Heart left ventricle (tissue), 16 donors: ENCODE measurements at places on chromosomes 3 and 15. TPM values are rescaled to one million over a fixed set of nuclear protein-coding genes. Genes with fewer than 3 reads are reported as not detected.

Gene NRG4
- polyA plus RNA-seq = not detected

Gene EXD1
- not detected for polyA plus RNA-seq

Gene MYRIP
- 0.54 TPM for polyA plus RNA-seq

Gene ROBO2
- polyA plus RNA-seq = not detected

- DNase-seq = peak; percentile 21
Observed at GRCh38 chr3:123287051-123287961, 85.6 kb downstream of the SEC22A start.

GRCh38 chr3:97409612-97410011 lies 354.9 kb upstream of the ARL6 start:
- no peak for DNase-seq

DNA sequence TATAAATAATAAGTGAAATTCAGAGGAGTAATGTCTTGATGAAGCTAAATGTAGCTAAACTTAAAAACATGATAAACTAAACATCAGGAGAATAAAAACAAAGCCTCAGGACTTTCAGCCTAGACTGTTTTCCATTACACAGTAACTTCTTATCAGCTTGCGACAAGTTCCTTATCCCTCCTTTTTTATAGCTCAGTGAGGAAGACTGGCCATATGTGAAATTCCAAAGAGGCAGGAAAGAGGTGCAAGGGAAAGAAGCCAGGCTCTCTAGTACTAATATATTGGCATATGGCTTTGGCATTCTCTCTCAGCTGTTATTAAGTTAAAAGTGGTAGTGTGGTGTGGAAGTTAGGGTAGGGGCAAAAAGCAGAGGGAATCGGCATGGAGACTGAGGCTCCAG lies 4.4 kb downstream of the COX17 start:
- DNase-seq = no peak

GRCh38 chr15:59104602-59104911 lies 389 bp upstream of the CCNB2 start:
- no peak for DNase-seq

GRCh38 chr3:175668300-175668699 lies 809.2 kb downstream of the NAALADL2 start:
- DNase-seq = no peak

GRCh38 chr3:51340013-51340829 lies 44.9 kb upstream of the MANF start:
- no peak for DNase-seq

DNA sequence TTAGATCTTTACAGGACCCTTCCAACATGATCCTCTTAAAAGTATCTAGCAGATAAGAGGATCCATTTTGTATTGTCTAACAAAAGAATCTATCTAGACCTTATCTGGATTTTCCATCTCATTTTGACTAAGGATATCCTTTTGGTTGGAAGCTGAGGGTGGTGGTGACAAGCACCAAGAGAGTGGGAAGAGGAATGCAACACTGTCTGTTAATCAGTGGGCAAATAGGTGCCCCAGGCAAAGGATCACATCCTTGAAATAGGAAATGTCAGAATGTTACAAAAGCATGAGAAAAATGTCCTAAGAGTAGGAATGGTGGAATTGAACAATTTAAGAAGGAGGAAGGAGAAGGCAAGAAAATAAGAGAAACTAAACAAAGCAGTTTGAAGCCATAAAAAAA lies 420.7 kb upstream of the CNTN3 start:
- no peak for DNase-seq

GRCh38 chr15:87135109-87135508 lies 1055.4 kb downstream of the AGBL1 start:
- DNase-seq = no peak

DNA sequence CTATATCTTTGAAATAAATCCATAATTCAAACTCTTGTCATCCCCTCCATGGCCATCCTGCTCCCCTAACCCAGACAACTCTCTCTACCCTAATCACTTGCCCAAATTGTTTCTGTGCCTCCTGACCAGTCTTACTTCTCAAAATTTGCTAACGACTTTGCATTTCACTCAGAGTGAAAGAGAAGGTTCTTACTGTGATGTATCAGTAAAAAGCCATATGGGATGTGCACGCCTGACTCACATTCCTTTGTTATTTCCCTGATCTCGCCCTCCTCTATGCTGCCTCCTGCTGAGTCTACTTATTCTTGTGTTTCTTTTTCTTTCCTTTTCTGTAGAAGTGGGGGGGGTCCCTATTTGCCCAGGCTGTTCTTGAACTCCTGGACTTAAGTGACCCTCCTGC lies 487.2 kb upstream of the FRG2C start:
- DNase-seq = no peak

DNA sequence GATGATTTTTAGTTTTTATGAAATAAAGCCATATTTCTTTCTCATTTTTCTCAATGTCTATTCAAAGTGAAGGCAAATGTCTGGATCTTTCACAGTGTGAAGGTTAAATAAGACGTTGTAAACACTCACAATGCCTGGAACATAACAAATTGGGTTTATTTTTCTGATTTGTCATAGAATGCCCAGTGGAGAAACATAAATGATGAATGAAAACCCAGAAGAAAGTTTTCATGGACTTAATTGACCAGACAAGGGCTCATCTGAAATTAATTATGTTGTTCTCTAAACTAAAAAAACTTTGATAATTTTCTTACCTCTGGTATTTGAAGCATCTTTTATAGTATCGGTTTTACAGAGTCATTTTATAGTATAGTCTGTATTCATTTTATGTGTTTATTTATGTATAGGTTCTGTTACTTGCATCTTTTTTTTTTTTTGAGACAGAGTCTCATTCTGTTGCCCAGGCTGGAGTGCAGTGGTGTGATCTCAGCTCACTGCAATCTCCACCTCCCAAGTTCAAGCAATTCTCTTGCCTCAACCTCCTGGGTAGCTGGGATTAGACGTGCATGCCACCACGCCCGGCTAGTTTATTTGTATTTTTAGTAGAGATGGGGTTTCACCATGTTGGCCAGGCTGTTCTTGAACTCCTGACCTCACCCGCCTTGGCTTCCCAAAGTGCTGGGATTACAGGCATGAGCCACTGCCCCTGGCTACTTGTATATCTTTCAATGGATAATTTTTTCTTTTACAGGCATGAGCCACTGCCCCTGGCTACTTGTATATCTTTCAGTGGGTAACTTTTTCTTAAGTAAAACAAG lies 15.1 kb upstream of the BNIP2 start:
- DNase-seq = no peak

- no peak for DNase-seq
Observed at GRCh38 chr3:8646313-8646938, 1.8 kb upstream of the SSUH2 start.

- no peak for DNase-seq
Observed at GRCh38 chr3:73485877-73486330, 138.8 kb downstream of the PDZRN3 start.

DNA sequence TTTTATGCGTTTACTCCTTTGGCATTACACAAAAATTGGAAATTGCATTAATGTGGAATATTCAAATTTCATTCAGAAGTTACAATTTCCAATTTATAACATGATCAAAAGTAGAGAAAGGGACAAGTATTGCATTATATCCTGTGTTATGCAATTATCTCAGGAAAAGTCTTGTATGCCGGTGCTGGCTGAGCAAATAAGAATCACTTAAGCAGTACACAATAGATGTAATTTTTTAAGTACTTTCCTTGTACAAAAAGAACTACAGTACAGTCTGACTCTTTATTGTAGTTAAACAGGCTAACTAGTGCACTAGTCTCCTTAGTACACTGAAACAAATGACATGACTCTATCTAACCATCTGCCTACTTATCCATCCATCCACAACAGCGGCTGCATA lies 493.2 kb upstream of the KCNMB2 start:
- no peak for DNase-seq

DNA sequence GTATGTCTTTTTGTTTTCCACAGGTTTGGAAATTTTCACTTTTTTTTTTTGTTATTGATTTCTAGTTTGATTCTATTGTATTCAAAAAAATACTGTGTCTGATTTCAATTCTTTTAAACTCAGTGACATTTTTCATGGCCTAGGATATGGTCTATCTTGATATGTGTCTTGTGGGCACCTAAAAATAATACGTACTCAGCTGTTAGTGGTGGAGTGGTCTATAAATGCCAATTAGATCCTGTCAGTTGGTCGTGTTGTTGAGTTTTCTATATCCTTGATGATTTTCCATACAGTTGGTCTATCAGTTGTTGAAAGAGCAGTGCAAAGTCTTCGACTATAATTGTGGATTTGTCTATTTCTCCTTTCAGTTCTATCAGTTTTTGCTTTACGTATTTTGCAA lies 61.7 kb downstream of the LSM3 start:
- DNase-seq = no peak

DNA sequence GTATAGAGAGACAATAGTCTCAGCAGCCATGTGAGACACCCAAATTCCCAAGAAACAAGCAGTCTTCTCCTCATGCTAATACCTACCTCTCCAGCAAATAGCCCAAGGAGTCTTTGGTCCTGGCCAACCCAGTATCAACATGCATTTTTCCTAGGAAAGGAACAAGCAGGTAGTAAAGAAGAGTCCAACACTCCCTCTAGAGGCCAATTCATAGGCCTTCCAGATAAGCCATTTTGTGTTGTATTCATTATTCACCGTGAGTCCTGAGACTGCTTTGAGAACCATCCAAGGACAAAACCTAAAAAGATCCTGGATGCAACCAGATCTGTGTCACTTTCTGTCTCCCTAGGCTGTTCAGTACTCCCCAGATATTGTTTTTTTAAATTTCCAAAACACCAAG lies 63.6 kb upstream of the SNTN start:
- no peak for DNase-seq

DNA sequence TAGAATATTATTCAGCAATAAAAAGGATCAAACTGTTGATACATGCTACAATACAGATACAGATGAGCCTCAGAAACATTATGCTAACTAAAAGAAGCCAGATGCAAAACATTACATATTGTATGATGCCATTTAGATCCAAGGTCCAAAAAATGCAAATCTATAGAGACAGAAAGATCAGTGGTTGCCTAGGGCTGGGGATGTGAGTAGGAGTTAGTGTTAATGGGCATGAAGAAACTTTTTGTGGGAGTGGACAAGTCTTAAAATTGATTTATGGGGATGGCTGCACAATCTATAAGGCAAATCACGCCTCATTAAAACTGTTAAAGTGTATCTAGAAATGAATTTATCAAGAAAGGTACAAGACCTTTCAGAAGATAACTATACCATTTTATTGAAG lies 45.0 kb downstream of the EHHADH start:
- no peak for DNase-seq

DNA sequence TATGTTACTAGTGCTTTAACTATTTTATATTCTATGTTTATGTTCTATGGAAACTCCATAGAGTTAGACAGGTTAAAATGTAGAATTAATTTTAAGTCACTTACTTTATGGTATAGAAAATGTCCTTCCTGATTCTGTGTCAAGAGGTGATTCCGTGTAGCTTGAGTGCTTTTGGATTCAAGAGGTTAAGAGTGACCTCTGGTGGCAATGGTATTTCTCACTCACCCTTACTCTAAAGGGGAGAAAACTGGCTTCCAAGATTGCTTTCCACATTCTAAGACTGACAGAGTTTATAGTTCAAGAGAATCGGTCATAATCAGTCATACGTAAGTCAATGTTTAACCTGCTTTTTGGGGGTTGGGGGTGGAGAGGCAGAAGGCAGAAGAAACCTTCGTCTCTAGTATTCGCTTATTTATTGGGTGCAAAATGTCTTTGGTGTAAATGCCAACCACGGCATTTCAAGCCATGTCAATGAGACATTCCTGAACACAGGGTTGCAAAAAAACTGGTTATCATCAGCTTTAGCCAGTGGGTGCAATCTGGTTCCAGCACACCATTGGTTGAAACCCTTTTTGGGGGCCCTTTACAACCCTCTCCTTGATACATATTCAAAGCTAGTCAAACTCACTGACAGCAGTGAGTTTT lies 92.0 kb upstream of the VGLL3 start:
- DNase-seq = no peak
